ENCODE measurements at places on chromosomes 11 and 22.

DNA sequence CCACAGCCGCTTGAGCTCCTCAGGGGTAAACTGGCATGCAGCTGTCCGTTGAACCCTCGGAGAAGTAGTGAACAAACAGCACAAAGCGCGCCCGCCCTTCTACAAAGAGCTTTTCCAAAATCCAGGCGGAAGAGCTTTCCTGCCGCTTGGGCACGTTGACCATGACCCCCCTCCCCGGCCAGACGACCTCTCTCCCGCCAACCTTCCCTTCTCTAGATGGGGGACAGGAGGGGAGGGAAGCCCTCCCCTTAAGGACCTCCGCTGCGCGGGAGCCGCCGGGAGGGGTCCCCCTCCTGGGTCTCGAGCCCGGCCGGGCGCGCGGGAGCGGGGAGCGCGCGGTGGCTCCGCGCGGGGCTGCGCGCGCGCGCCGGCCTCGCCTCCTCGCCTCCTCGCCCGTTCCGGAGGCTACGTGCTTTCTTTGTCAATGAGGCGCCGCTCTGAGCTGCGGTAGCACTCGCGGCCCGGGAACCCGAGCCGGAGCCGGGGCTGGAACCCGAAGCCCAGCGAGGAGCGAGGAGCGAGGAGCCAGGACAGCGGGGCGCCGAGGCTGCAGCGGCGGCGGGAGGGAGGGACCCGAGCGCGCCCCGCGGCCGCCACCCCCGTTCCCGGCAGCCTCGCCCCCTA is 118.6 kb downstream of the HIPK3 start:
- DNase-seq: peak; percentile 29

- DNase-seq: no peak
Observed at GRCh38 chr11:59253001-59253400, 40.3 kb upstream of the MPEG1 start.

DNA sequence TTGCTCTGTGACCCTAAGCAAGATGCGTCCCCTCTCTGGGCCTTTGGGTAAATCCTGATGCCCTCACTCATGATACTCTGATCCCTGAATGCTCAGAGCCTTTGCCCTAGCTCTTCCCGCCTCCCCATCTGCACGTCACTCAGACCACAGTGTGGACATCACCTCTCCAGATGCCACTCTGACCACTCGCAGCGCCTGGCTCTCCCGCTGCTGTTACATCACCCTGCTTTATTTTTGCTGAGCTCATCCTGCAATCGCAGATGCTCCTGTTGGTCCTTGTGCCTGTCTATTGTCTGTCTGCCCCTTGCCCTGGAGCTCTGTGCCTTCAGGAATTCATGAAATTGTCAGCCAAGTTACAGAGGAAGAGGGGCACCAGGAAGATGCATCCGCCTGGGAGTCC is 5.5 kb downstream of the OSM start:
- peak; percentile 79 for DNase-seq

GRCh38 chr11:2328656-2329354 is 27.0 kb downstream of the TSPAN32 start:
- DNase-seq: no peak

DNA sequence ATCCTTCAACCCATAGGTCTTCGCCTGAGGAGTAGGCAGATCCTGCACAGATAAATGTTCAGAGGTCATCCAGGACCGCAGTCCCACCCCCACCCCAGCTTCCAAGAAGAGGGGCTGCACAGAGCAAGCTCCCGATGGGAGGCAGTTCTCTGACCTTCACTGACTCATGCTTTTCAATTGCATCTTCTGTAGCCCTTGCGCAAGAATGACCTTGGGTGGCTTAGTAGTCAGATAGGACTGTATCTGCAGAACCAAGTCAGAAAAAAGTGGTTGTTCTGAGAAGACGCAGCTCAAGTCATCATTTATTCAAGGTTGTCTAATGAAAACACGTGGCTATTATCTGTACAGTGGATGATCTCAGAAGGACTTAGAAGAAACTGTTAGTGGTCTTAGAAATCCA is 16.4 kb upstream of the GRAMD1B start:
- peak; percentile 51 for DNase-seq

DNA sequence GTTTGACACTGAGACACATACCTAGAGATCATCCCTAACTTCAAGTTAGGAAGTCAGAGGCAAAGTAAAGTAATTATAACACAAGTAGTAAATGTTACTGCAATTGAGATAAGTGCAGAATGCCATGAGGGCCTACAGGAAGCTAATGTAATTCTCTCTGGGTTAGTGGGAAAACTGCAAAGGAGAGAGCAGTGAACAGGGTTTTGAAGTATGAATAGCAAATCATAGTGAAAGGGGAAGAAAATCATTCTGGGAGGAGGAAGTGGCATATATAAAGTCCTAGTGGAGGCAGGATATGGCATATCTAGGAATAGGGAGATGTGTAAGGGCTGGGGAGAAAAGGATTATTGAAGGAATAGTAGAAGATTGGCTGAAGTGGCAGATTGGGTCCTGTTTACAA is 27.9 kb downstream of the RNF169 start:
- peak; percentile 54 for DNase-seq

GRCh38 chr11:69881467-69882269 is 62.5 kb upstream of the FGF3 start:
- DNase-seq: no peak

DNA sequence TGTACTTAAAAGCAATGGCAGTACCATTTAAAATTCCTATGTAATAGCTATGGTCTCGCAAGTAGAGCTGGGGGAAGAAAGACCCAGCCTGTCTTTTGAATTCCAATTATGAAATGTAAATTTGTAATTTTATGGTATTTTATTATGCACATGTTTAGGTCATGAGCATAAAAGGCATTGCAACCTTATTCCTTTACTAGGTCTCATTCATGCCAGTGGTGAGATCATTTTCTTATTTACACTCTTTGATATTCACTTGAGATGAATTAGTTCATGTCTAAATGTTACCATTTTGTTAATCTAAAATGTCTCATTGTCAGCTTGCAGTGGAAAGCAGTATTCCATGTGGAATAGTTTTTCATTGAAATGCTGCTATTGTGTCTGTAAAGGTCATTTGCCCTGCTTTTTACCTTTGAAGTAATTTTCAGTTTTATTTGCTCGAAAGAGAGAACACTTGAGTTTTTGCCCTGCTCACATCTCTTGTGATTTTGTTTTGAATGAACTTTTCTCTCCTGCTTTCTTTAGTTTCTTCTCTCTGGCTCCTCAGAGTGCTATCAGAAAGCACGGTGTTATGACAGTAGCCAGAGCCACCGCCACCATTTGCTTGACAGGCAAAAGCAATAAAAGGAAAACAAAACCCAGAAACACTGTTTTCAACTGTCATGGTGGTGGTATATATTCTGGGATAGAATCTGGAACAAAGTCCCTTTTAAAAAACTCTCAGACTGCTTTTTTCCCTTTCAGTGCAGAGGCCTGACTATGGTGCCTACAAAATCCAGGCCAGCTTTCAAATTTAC is 37.2 kb upstream of the RAG2 start:
- no peak for DNase-seq

- no peak for DNase-seq
Observed at GRCh38 chr11:89416961-89417360, 74.2 kb downstream of the NOX4 start.

GRCh38 chr22:22911327-22912134 is 23.9 kb downstream of the IGLL5 start:
- no peak for DNase-seq

DNA sequence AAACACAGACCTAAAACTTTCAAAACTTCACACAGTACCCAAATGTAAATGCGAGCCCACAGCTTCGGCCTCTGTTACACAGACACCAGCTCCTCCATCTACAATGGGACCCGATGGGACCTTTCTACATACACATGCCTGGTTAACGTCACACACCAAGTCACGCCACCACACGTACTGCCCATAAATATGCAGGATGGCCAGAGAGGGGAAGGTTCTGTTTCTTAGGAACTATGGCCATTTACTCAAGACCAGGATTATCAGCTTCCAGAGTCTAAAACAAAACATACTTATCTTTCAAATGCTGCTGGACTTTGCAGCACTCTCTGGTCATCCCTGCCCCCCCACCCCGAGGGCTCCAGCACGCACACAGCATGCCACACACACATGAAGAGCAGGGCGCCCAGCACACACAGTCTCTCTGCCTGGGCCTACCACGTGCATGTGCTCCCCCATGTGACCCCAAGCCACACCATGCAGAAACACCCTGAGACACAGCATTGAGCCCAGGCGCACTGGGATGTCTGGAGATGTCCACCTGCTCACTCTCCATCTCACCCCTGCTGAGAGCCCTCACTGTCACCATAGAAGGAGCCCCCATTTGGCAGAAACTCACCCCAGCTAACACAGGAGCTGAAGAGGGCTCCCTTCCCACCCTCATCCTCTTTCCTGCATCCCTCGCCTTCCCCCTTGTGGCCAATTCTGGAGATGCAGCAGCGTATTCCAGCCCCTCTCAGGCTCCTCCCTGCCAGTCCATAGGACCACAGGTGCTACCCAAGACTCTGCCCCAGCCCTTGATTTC is 61.8 kb downstream of the SLC22A12 start:
- peak; percentile 71 for DNase-seq

- DNase-seq: no peak
Observed at GRCh38 chr11:74949753-74950137, 679 bp downstream of the SPCS2 start.

DNA sequence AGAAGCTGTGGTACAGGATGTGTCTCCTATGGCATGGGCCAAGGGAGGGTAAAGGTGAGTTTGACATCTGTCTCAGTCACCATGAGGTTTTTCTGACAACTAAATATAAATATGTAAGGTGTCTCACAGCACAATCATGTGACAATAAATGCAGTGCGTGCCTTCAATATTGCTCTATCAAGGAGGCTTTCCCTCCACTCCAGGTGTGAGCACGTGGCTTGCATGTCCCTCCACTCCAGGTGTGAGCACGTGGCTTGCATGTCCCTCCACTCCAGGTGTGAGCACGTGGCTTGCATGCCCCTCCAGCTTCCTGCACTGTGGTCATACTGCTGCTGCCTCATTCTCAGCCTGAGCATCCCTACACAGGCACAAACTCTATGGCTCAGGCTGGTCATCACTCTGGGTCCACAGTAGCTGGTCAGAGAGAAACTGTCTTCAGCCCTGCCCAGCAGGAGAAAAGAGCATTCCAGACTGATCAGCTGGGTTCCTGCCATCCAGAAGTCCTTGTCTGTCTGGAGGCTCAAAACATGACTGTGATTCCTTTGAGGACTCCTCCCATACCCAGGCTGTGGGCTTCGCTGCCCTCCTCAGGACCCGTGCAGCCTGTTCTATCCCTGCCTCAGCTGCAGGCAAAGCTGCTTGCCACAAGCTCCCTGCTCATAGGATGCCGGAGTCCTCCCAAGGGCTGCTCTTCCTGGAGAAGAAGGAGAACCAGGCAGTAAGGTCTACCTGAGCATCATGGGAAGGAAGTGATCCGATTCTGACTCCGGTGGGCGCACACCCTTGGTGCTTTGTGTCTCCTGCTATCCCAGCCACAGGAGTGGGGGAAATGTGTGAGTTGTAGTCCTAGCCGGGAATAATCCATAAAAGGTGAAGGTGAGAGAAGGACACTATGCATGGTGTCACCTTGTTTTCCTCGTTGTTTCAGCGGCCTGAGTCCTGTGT is 33.4 kb upstream of the VPREB1 start:
- no peak for DNase-seq

DNA sequence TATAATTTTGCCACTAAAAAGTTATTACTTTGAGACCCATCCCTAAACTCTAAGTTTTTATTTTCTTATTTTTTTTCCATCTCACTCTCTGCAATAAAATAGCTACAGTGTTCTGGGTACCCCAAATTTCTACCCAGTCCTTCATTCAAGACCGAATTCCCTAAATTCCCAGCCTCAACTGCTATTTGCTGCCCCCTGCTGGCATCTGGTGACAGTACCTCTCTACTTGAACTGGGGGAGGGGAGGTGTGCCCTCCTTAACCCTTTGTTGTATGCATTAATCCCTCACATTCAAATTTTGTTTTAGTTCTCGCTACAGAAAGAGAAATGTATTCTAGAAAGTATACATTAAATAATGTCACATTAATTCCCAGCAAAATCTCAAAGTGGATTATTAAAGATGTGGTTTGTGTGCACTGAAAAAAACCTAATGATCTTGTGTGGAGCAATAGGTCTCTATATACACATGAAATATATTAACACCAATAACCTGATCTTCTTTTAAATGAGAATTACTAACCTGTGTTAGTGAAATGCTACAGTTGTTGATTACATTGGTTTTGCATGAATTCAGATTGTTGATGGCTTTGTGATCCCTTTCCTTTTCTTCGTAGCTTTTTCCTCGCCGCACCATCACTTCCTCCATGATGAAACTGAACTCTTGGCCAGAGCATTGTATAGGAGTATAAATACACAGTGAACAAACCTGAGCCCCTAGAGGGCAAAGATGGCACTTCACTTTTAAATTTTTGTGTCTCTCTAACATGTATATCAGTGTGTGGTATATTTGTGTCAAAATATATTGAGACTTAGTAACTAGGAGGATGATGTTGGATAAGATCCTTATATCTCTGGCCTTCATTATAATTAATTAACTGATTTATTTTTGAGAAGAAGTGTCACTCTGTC is 590.0 kb downstream of the METTL15 start:
- peak; percentile 61 for DNase-seq

GRCh38 chr11:96906476-96906875 is 516.7 kb downstream of the JRKL start:
- no peak for DNase-seq

- DNase-seq: no peak
Observed at GRCh38 chr11:80515097-80515496, 1074.3 kb upstream of the TENM4 start.

DNA sequence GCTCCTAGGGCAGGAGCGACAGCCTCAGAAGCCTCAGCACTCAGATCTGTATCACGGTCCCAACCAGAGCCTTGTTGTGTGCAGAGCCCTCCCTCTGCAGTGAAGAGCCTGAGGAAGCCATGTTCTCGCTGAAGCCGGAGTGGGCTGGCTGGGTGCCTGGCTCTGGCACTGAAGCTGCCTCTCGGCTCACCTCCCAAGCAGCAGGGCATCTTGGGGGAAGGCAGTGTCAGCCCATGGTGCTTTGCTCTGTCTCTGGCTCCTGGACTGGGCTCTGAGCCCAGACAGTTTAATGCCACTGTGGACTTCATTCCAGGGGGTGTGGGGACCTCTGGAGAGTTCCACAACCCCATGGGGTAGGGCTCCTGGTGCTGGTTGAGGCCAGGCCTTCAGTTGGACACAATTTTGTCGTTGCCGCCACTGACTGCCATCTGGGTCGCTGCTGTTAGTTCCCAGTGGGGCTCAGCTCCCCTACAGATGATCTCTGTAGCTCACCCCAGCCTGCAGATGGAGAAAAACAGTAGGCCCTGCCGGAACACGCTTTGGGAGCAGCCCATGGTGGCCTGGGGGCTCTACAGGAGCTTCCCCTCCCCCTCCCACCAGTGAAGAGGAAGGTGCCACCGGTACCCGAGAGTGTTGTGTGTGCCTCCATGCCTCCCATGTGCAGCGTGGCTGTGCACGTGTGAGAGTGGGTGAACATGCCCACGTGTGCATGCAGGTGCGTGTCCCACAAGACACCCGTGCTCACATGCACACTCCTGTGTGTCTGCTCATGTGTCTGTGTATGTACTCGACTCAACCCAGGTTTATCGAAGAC is 86.5 kb upstream of the B3GAT1 start:
- DNase-seq: no peak

DNA sequence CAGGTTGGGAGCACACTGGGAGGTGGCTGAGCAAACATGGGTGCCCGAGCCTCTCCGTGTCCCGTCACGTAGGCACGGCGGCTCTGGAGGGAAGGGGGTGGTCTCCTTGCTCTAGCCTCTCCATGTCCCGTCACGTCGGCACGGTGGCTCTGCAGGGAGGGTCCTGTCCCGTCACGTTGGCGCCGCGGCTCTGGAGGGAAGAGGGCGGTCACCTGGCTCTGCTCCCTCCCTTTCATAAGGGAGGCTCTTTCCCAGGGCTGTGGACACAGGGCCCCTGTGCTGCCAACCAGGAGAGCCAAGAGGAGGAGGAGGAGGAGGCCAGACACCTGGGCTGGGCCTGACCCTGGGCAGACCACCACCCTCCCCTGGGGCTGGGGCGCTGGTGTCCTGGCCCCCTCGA is 1173.7 kb downstream of the BRD1 start:
- DNase-seq: no peak
